ENCODE measurements at places on chromosomes 12 and 14.
A peak's percentile ranks its signal among the peaks of the same experiment; 100 is the strongest.

GRCh38 chr14:96011607-96012006 lies 27.6 kb upstream of the C14orf132 start:
- no peak for DNase-seq

- peak; percentile 78 for DNase-seq
Observed at GRCh38 chr14:76844223-76844622, 18.0 kb downstream of the LRRC74A start.

DNA sequence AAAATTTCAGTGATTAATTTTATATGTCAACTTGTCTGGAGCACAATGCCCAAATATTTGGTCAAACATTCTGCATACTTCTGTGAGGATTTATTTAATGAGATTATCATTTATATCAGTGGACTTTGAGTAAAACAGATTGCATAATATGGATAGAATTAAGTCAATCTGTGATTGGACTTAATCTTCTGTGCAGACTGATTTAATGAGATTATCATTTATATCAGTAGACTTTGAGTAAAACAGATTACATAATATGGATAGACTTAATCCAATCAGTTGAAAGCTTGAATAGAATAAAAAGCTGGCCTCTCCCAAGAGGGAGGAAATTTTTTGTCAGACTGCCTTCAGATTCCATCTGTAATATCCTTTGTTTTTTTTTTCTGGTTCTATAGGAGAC lies 1413.2 kb downstream of the LRFN5 start:
- DNase-seq = no peak

GRCh38 chr12:123237646-123238329 lies 4.6 kb downstream of the MTRFR start:
- DNase-seq = peak; percentile 60

DNA sequence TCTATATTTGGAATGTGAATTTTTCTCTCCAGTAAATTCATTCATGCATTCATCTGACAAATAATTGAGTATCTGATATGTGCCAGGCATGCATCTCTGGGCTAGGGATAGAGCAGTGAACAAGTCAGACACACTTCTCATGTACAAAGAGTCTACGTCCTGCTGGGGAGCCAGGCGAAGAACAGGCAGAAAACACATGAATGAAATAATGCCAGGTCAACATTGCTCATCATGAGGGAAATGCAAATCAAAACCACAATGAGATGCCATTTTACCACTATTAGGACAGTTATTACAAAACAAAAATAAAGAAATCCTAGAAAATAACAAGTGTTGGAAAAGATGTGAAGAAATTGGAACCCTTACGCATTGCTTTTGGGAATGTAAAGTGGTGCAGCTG lies 90.3 kb downstream of the PAX9 start:
- no peak for DNase-seq

DNA sequence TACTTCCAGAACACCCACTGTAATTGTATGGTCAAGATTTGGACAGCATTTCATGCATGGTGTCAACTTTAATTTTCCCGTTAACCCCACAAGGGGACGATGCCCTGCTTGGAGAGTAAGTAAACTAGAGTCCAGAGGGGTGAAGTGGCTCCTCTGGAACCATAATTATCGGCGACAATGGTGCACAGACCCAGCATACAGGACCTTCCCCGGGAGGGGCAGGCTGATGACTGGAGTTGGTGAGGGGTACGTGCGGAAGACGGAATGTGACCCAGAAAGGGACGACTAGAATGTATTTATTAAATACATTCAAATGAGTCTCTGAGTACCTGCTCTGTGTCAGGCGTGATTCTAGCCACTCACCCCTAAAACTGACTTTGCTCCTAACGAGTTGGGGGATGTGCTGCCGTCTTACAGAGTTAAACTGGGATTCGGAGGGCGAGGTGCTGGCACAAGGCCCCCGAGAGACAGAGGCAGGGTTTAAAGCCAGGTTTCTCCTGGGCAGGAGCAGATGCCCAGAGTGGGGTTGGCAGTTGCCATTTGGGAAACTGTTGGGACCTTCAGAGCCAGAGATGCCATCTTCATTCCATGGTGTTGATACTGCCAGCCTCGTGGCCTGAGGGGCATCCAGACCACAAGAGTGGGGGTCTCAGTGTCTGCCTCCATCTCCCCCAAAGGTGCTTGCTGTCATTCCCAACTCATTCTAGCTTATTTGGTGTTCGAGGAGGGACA lies 10.9 kb downstream of the RTL1 start:
- DNase-seq = no peak

DNA sequence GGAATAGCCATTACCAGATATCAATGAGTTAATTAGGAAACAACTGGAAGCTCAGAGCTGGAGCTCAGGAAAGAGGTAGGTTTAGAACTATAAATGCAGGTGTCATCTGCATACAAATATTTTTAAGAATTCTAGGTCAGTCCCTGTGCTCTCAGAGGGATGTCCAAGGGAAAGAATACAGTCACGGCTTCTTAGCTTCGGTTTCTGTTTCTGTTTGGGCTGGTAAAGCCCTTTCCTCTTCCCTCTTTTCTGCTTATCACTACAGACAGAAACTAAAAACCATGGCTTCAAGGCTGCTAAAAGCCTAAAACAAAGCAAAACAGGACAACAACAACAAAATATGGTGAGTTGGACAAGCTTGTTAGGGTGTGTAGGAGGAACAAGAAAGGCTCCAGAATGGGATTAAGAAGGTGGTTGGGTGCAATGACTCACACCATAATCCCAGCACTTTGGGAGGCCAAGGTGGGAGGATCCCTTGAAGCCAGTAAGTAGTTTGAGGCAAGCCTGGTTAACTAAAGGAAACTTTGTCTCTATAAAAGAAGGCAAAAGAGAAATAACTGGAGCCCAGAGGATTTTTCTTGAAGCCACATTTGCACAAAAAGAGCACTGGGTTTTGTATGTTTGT lies 113.0 kb downstream of the SEC23A start:
- DNase-seq = no peak

DNA sequence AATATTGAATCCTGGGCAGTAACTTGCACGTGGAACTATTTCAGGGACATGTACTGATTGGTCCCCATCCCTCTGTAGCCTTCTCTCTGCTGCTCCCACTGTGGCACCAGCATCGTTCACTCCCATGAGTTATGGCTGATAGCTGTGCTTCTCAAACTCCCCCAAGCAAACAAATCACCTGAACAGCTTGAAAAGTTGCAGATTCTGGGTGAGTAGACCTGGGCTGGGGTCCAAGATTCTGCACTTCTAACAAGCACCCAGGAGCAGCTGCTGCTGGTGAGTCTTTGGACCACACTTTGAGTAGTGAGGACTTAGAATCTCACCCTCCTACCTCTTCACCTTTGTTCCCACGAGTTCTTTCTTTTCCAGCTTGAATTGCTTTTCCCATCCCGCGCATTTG lies 49.4 kb upstream of the ZFP36L1 start:
- no peak for DNase-seq

DNA sequence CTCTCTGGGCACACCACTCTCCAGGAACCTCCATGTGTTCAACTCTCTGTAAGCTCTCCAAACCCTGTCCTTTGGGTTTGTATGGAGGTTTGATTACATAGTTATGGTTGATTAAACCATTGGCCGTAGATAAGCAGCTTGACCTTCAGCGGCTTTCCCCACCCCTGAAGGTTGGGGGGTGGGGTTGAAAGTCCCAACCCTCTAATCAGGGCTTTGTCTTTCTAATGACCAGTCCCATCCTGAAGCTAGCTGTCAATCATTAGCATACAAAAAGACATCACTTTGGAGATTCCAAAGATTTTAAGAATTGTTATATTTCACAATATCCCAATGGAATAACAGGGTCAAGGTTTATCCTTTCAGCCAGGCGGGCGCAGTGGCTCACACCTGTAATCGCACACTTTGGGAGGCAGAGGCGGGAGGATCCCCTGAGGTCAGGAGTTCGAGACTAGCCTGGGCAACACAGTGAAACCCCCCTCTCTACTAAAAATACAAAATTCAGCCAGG lies 8.4 kb downstream of the FAM186A start:
- no peak for DNase-seq

DNA sequence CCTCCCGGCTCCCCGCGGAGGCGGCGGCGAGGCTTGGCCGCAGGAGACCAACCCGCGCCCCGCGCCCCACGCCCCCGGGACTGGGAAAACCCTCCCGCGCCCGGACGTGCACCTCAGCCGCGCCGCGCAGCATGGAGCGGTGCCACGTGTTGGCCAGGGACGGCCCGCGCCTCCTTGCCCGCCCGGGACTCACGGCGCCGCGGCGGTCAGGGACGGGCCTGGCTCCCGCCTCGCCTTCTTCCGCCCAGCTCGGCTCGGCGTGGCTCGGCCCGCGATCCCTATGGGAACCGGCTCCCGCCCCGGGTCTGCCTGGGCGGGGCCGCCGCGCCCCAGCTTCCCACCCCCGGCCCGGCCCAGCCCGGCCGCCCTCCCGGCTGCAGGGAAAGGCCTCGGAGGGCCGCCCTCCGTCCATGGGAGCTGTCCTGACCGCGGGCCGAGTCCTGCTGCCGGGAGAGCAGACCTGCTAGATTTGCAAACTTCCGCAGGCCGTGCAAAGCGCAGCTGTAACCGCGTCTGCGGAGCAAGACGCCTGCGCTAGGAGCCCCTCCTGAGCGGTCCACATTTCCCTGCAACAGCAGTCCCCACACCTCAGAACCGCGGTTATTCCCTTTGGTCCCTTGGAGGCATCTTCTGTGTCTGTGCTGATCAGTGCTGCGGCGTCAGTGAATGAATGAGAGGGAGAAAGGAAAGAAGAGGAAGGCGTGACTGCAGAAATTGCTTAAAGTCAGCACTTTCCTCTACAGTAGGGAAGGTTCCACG lies at the start of gene CDKL1:
Gene CDKL1 (minus strand): TSS at position 251 of the 759 bp plus-strand sequence. CDS start 1,013 bp downstream, outside the sequence.
- DNase-seq = peak; percentile 83

DNA sequence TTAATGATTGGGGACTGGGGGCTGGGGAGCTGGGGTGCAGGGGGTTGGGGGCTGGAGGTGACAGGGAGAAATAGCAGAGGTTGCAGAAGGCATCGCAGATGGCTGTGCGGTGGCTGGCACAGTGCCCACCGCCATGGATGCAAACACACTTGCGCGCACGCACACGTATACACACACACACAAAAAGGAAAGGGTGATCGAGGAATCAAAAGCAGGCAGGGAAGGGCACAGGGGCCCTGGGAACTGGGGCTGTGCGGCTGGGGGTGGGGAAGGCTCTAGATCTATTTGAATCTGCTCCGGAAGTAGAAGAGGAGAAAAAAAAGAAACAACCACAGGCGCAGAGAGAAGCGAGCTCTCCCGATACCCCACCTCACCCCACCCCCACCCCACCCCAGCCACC lies 39.4 kb downstream of the ZFHX2 start:
- DNase-seq = no peak

DNA sequence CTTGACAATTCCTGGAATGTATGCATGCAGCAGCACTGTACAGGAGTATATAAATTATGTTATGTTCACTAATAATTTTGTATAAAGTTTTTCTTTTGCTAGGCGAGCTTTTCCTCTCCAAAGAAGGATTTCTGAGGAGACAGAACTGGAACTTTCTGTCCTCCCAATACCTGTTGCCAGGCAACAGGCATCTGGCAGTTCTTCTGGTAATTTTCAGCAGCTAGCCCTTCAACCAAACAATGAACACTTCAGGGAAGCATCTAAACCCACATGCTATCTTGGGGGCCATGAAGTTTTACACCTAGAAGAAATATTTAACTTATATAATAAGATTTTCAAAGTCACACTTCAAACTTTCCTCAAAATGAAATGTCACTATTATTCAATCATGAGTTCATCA lies 162.9 kb upstream of the SYT10 start:
- no peak for DNase-seq

- no peak for DNase-seq
Observed at GRCh38 chr12:12010277-12011039, 60.3 kb upstream of the BCL2L14 start.

DNA sequence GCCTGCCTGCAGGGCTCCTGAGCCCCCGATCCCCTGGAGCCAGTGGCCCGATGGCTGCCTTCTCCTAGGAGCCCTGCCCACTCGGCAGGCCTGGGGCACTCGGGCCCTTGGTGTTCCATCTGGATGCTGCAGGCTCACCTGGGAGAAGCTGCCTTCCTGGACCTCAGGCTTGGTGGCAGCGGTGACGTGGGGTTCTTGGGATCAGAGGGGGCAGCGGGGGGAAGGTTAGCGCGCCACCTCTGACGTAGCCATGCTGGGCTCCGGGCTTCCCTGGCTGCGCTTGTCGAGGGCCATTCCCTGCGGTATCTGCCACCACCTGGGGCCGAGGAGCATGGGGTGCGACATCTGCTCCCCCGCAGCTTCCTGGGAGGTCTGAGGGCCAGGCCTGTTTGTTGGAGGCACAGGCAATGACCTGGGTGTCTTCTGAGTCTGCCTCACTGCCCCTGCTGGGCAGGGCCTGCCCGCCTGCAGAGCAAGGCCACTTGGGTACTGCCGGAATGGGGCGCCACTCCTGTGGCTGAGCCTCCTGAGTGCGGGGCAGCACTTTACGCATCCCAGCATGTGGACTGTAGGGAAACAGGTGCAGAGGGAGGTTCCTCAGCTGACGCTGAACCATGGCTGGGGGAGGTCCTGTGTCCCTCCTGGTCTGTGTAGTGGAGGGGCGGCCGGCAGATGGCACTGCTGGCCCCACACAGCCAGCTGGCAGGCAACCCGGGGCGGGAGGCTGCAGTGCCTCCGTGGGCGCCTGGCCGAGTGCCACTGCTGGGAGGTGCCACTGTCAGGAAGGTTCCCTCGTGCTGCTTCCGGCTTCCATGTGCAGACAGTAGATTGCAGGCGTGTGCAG lies 20.3 kb downstream of the MTA1 start:
- peak; percentile 61 for DNase-seq

GRCh38 chr12:52173526-52173925 lies 18.3 kb downstream of the KRT80 start:
- DNase-seq = no peak

- no peak for DNase-seq
Observed at GRCh38 chr14:28365510-28365909, 401.1 kb upstream of the FOXG1 start.

GRCh38 chr14:72099566-72099965 lies 167.3 kb downstream of the RGS6 start:
- DNase-seq = no peak

- no peak for DNase-seq
Observed at GRCh38 chr14:104680056-104680805, 9.2 kb upstream of the INF2 start.

Data from dermis microvascular lymphatic vessel endothelial cell (primary cell).